ENCODE measurements at places on chromosomes 5 and 9.
A peak's percentile ranks its signal among the peaks of the same experiment; 100 is the strongest.

DNA sequence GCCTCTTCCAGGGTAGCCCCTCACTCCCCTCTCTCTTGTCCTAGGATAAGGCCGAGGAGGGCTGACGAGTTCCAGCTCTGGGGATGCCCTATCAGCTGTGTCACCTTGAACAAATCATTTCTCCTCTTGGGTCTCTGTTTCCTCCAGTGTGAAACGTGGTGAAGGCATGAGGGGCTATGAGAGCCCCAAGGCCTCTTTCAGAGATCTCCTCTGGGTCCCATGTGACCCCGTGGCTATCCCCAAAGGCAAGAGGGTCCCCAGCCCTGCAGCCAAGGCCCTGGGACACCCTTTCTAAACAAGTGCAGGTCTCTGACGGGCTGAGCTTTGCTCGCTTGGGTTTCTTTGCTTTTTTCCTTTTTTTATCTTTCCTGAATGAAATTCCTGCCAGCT, 25.5 kb upstream of the SPTLC1 start:
- DNase-seq, result no peak

DNA sequence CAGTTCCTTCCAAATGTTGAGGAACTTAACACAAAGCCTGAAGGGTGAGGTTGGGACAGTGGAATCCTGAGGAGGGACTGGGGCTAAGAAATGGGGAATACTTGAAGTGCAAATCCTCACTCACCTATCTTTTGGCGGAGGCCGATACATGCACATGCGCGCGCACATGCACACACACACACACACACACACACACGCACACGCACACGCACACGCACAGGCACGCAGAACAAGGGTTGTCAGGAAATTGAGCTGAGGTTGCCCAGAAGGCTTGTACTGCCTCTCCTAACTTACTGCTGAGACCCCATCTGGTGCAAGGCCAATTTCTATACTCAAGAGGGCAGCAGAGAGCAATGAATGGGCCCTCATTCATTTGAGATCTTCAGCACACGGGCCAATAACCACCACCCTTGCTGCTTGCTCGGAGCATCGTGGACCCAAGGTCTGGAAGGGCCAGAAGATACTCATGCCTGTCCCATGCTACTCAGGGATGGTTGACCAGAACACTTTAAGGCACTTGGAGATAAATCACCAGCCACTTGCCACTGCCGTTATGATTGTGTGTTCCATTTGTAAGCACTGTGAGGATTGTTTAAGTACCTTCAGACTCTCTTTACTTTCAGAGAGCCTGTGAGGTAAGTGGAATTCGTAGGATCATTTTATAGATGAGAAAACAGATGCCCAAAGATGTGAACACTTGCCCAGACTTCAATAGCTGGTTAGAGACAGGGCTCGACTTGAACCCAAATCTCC, 21.5 kb downstream of the BTF3 start:
- DNase-seq, result peak; percentile 89

GRCh38 chr9:117772960-117773359, 68.8 kb downstream of the TLR4 start:
- peak; percentile 55 for DNase-seq

DNA sequence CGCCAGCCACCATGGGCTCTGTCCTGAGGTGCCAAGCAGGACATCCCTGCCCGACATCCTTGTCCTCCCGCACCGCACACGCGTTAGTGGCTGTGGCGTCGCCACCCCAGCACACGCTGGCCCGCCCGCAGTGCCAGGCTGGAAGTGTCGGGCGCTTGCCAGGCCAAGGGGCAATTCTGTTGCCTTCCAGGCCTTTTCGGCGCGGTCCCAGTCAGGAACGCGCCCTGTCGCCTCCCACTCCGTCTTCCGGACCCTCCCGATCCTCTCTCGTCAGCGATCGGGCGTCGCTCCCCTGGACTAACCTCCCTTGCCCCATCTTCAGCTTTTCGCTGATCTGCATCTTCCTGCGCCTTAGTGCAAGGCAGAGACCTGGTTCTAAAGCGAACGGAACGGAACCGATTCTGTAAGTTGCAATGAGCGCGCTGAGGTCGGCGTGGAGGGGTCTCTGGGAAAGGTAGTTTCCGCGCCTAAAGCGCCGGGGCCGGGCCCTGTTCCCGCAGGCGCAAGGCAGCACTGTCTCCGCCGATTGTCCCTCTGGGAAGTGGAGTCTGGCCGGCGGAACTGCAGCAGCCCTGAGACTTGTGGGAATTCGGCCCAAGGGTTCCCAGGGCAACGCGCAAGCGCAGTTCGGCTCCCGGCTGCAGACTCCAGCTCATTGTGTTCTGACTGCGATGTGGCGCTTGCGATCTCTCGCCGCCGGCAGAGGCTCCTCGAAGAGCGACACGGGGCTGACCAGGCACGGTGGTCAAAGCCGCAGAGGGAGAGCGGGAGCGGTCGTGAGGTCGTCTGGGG, at the start of gene ZNF454:
Gene ZNF454 (plus strand): TSS at position 630 of the 792 bp plus-strand sequence. CDS start 1,594 bp downstream, outside the sequence.
- peak; percentile 36 for DNase-seq

GRCh38 chr5:33662722-33663427, 222.1 kb downstream of the TARS1 start:
- DNase-seq, result peak; percentile 82

DNA sequence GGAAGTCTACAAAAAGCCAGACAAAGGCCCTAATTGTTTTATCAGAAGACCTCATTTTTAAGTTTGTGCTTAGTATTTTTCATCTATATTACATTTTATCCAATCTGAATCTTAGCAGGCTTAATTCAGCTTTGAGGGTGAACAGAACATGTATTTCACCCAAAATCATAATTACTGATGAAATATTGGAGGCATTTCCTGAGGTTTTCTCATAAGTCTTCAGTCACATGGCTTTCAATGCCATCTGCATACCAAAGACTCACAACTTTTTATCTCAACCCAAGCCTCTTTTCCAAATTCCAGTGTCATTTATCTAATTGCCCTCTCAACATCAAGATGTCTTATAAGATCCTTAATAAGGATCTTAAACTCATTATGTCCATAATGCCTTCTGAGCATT, 150.8 kb downstream of the TTC39B start:
- DNase-seq, result no peak

- DNase-seq, result no peak
These were observed 447.8 kb upstream of the CD180 start for GRCh38 chr5:67644221-67644920.

All from ELR (cell line).